ENCODE measurements at places on chromosomes 13 and 19.

DNA sequence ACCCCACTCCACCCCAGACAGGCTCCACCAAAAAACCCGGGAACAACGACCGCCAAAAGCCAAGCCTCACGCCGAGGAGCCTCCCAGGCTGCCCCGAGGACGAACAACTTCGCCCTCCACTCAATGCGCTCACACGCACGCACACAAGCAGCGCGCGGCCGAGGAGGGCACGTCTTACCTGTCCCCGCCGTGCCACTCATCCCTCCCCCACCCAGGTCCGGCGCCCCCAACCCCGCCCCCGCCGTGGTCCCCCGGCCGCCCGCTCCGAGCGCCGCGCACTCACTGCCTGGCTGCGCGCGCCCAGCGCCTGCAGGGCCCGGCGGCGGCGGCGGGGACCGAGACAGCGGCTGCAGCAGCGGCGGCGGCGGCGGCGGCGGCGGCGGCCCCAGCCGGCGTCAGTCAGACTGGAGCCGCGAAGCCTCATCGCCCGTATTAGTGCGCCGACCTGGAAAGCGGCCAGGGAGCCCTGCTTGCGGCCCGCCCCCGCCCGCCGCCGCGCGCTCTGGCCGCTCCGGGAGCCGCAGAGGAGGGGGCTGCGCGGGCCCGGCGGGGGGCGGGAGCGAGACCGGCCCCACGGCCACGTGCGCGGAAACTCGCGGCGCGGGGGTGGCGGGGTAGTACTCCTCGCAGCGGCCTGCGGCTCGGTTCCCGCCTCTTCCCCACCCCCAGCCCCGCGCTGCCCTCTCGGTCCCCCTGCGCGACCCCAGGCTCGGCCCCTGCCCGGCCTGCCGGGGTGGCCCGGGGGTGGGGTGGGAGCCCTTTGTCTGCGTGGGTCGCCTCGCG is at the start of gene SMAD9:
Gene SMAD9 (minus strand): TSS at position 406 of the 783 bp plus-strand sequence. CDS start 40,549 bp downstream, outside the sequence.
- peak; percentile 36 for DNase-seq

DNA sequence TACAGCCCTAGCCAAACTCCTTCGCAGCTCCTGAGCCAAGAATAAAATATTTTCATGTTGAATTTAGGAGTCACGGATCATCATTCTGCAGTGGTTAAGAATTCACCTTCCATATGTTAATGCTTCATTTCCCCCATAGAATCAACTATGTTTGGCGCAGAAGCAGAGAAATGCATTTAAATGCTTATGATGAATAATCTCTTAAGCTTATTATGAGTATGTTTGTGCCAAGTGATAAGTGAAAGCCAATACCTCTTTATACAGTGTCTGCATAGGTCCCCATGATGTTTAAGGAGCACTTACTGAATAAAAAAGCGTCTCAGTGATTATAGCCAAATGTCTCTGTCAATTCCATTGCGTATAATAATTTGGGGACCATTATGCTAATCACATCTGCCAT is 32.7 kb upstream of the POMP start:
- DNase-seq: no peak

- DNase-seq: no peak
Observed at GRCh38 chr19:4229179-4229931, at the start of gene EBI3. Gene EBI3 (plus strand): TSS chr19:4229523. CDS start chr19:4229551, 28 bp downstream.

- DNase-seq: no peak
Observed at GRCh38 chr19:3007975-3008374, 21.1 kb downstream of the TLE2 start.

- no peak for DNase-seq
Observed at GRCh38 chr13:66195238-66195637, 1034.9 kb downstream of the PCDH9 start.

- DNase-seq: peak; percentile 32
Observed at GRCh38 chr13:44273991-44274770, 99.4 kb upstream of the SERP2 start.

DNA sequence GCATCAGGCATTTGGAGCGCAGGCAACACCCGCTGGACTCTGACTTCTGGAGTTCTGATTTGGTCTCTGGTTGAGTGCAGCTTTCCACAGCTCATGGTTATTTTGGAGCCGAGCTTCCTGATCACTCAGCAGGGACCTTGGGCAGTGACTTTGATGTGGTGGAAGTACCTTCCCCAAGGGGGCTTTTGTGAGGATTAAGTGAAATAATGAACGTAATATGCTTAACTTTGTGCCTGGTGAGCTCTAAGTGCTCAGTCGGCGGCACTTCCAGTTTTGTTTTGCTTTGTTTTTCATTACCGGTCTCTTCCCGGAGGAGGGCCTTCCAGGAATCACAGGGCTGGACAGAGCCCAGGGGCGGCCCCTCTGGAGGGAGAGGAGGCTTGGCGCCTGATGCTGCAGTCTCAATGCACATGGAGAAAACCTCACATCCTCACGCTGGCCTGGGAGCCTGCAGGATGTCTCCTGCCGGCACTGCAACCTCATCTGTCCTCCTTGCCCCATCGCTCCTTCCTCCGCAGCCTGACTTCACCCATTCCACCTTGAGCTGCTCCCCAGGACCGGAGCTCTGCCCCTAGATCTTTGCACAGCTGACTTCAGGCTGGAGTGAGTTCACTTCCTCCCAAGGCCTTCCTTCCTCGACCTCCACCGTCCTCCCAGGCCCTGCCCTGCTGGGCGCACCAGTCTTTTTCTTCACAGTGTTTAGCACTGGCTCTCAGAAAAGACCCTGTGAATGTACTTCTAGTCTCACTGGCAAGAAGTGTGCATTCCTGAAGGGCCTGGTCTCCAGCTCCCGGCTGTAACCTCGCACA is 1.5 kb downstream of the PLEKHF1 start:
- no peak for DNase-seq
